ENCODE measurements at places on chromosomes 11 and 22.

DNA sequence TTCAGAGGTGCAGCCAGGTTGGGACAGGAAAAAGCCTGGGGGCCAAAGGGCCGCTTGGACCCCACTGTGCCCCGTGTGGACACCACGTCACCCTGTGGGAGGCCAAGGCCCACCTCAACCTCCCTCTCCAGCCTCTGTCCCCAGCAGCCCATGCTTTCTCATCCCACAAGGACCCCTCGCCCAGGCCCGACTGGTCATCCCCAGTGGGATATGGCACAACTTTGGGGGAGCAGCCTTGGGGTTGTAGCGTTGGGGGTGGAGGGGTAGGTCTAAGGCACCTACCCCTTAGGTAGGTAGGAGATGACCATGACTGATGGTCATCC is 44.0 kb downstream of the IGF2 start:
- DNase-seq, result no peak

DNA sequence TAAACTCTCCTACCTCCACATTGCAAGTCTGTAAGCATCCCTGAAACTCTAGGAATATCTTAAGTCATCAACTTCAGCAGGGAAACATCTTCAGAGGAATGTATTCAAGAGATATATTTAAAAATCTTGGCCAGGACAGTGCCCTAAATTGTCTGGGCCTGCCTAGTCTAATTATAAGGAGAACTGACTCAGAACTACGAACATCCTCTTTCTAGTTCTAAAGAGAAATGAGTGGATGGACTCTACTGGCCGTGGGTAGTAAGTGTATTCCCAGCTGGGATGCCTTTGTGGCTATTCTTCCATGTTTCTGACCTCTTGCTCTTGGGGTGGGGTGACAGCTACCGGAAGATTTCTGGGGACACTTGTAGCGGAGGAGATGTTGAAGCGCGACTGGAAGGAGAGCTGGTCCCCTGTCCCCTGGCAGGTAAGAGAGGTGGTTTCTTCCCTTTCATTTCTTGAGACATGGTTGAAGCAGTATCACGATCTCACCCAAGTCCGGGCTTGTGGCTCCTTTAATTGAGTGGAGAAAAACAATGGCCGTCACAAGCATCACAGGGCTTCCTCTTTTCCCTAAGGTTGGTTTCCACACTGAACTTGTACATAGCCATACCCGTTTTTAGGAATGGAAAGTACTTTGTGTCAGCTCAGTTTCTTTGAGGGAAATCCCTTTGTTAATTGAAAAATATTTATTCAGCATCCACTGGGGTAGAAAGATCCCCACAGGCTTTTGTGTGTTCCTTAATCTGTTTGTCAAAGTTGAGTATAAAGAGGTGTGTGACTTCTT is 97.7 kb upstream of the SORL1-AS1 start:
- no peak for DNase-seq

DNA sequence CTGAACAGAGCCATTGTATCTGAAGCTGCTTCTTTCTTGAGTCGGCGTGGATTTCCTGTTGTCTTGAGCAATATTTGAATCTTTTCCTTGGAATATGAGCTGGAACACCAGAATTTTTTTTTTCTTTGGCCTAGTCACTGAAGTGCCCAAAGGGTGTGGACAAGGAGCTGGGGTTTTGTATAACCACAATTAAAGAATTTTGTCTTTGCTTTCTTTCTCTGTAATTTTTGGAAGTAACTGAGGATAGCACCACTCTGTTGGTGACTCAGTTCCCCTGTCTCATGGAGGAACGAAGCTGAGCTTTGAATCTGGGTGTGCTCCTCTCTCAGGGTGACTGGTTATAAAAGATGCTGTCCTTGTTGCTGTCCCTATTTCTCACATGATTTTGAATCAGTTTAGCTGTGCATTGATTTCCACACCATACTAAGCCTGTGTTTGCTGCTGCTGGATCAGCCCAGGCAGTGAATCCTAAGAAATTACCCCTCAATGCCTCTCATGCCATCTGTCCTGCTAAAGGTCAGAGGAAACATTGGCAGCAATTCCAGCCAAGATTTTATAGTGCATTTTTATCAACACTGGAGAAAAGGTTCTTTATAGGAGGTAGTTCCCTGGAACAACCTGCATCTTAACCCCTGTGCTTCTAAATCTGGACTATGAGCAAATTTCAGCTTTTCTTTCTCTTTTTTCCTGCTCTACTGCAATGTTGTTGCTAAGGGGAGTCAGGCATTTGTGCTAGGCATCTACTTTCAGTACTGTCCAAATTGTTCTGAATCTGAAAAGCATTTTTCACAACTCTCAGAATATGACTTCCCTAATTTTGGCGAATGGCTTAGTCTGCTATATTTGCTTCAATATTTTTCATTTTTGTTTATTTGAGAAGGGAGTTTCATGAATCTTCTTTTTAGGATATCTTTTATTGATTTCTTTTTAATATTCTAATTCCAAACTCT is 540.8 kb downstream of the SOX6 start:
- no peak for DNase-seq

DNA sequence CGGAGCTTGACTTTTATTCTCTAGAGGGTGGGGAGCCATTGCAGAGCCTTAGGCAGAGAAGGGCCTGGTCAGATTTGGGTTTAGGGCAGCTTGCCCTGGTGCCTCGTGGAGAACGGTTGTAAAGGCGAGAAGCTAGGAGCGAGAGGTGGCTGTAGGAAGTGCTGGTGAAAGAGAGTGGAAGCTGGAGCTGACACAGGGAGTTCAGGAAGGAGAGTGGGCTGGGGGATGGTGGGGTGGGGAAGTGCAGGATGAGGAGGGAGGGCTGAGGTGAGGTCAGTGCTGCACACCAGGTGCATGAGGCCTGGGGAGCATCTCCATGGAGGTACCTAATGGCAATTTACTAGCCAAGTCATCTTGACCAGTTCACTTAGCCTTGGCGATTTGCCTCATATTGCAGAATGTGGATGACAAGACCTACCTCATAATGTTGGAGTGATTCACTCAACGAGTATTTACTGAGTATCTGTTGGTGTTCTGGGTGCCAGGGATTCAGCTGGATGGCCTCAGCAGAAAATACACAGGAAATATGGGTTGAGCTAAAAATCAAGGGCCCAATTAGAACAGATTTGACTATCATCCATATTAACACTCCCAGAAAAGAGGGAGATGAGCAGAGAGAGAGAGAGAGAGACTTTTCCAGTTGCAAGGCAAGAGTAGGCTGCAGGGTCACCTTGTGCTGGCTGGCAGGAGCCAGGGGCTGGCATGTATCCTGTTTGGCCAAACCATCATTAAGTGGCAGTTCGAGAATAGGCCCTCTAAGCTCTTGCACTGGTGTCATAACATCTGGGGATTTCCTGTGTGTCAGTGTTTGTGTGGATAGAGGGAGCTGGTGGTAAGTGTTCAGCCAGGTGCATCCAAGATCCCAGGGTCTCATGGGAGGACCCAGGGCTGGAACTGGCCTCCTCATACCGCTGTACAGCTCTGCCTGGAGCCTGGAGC is 44.4 kb upstream of the CLDN5 start:
- DNase-seq, result no peak

Measured in hippocampal formation (tissue), 2 donors.